ENCODE measurements at places on chromosomes 4 and X.

- DNase-seq: peak; percentile 16
Observed at GRCh38 chr4:42865572-42866189, 26.8 kb upstream of the GRXCR1 start.

- DNase-seq: no peak
Observed at GRCh38 chr4:38514465-38515146, 149.4 kb upstream of the KLF3 start.

GRCh38 chr4:29051381-29051965, 1668.7 kb upstream of the PCDH7 start:
- DNase-seq: no peak

GRCh38 chrX:56130436-56130835, 101.7 kb upstream of the KLF8 start:
- DNase-seq: no peak

DNA sequence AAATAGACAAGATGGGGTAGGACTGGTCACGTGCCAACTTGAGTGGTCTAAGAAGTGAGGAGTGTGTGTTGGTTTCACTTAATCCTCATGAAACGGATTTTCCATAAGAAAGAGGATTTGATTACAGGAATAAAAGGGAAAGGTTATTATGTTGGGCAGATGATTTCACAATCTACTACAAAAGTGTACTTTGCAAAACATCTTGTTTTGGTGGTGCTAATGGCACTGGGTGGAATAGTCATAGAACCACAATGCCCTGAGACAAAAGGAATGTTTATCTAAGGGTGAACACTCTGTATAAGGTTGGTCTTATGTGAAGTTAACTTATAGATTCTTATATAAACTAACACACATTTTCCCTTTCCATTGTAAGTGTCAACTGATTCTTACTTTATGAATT, 45.6 kb downstream of the GLUD2 start:
- DNase-seq: no peak

DNA sequence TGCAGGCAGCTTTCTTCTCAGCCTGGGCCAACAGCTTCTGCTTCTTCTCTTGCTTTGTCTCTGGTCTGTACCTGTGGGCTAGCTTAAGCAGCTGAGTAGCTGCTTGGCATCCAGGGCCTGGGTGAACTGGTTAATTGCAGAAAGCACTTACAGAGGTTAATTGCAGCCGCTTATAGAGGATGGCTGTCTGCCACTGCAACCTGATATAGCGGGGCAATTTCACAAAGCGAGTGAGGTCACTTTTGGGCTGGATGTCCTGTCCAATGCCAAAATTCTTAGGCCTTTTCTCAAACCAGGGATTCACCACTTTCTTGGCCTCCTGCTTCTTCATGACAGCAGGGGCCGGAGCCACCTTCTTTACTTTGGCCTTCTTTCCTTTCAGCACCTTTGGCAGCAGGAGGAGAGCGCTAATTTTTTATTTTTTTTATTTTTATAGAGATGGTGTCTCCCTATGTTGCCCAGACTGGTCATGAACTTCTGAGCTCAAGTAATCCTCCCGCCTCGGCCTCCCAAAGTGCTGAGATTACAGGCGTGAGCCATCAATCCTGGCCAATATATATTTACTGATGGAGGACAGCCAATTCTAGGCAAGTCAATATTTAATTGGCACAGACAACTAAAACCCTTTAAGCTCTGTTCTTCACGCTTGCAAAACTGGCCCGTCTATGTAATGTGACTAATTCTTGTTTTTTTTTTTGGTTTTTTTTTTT, 61.0 kb downstream of the ENOPH1 start:
- DNase-seq: no peak

- no peak for DNase-seq
Observed at GRCh38 chr4:37836838-37837440, 10.5 kb downstream of the PGM2 start.

GRCh38 chr4:79209822-79210635, 115.8 kb downstream of the NAA11 start:
- DNase-seq: no peak

DNA sequence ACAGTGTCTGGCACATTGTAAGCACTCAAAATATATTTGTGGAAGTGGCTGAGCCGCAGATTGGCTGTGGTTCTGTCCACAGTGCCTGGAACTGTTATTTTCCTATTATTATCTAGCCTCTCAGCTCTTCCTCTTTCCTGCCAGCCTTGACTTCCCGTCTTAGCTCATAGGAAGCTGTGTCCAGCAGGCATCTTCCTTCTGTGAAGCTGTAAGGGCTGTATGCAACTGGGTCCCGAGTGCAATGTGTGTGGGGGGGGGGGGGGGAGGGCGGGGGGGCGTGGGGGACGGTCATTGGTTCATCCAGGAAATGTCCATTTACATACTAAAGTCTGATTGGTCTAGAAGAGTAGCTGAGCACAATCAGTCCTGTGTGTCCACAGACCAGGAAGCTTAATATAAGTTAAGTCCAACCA, 210.7 kb downstream of the PDGFRA start:
- no peak for DNase-seq

DNA sequence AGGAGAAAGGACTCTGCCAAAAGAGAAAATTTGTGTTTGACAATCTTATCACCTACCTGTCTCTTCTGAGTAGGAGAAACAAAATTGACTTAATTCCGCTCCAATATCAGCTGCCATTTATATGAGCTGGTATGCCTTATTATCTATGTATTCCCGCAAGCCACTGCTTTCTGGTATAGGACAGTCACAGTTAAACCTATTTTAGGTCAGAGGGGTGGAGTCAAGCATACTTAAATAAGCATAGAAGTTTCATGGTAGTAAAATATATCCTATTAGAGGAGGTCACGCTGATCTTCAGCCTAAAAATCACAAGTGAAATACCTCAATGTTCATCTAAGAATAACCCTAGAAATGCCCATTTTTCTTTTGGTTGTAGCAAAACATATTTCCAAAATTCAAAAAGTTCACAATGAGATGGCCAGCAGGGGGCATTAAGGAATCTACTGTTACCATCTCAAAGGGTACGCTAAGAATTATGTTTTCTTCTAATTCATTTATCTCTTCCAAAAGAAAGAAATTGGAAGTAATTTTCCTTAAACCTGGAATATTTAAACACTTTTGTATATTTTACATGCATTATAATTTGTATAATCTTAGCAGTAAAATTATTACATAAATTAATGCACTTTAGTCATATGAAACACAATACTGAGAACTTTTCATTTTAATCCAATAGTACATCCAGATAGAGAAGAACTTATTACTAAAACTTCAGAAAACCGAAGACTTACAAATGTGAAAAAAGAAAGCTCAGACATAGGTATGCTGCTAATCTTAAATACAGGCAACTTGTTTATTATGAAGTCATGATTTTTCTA, 10.5 kb downstream of the PPAT start:
- no peak for DNase-seq

DNA sequence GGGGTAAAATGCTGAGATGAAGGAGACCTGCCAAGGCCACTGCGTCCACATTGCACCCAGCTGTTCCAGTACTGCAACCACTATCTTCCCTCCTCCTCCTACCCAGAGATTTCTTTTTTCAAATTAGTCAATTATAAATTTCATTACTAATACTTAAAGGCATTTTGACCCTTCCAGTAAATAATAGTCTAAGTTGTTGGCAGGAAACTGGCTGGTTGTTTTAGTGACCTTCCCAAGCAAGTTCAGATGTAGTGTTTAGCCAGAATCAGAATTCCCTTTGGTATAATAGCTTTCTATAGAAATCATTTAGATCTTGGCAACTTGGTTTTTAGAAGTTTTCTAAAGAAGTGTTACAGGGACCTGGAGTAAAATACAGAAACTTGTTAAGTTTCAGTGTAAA, 66.0 kb downstream of the AASDH start:
- DNase-seq: no peak

GRCh38 chr4:37982736-37983135, 22.5 kb downstream of the PTTG2 start:
- no peak for DNase-seq

DNA sequence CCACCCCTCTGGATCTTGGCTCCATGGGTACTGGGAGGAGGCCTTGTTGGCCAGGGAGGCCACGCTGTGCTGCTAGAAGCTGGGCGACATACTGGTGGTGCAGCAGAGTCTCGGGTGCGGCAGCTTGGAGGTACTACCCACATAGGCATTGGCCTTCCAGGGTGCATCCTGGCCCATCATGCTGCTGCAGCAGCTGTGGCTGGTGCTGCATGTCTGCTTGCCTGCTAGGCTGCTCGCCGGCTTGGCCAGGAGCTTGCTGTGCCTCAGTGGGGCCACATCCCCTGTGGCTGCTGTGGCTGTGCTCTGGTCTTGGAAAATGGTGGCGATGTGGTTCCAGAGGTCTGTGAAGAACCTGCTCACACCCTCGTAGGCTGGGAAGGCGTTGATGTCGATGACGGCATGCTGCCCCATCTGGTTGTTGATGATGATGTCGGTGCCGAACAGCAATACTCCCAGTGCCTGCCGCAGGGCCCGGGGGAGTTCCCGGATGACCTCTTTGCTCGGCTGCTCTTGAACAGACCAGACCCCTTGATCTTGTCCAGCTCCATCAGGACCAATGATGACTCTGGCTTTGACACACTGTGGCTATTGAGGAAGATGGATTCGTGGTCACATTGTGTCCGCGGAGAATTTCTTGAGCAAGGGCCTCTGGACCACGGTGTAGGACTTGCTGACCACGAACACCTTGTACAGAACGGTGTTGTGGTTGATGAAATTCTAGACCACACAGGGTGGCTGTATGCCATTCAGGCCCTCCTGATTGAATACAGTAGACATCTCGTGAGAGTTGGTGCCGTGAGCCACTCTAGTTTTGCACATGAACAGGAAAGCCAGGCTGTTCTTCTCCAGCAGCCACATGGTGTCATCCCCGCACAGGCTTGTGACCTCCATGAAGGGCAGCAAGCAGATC, 11.8 kb downstream of the RBM10 start:
- no peak for DNase-seq

- DNase-seq: no peak
Observed at GRCh38 chrX:56068274-56068758, 163.8 kb upstream of the KLF8 start.

- no peak for DNase-seq
Observed at GRCh38 chr4:133618963-133619362, 469.9 kb downstream of the PCDH10 start.

DNA sequence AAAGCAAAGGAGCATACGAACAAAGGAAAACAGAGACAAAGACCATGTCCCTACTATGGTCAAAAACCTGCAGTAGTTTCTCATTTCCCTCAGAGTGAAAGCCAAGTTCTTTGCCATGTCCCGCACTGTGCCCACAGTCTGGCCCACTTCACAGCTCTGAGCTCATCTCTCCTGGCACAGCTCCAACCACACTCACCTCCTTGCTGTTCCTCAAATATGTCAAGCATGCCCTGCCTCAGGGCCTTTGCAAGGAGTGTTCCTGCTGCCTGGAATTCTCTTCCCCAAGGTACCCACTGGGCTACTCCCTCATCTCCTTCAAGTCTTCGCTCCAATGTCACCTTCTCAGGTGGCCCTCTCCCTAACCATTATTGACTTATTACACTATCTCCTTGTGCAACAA, 72.1 kb downstream of the COX18 start:
- DNase-seq: no peak
